Fibroblast of pulmonary artery (primary cell): ENCODE measurements at places on chromosomes 7 and 10.
A peak's percentile ranks its signal among the peaks of the same experiment; 100 is the strongest.

GRCh38 chr7:150855046-150855445, 2.7 kb downstream of the AOC1 start:
- no peak for DNase-seq

DNA sequence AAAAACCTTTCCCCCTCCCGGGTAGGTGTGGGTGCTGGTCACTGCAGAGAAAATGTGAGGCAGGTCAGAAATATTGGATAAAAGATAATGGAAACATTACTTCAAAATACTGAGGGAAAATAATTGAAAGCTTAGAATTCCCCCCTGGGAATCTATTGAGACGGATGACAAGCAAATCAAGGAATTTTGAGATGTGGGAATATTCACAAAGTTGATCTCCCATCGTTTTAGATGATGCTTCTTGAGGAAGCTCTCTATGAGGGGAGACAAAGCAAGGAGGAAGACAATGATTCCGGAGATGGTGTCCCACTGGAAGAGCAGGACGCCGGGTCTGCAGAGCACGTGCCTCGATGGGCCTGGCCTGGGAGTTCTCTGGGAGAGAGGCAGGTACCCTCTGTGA, 211.0 kb downstream of the WDR37 start:
- DNase-seq, result no peak

DNA sequence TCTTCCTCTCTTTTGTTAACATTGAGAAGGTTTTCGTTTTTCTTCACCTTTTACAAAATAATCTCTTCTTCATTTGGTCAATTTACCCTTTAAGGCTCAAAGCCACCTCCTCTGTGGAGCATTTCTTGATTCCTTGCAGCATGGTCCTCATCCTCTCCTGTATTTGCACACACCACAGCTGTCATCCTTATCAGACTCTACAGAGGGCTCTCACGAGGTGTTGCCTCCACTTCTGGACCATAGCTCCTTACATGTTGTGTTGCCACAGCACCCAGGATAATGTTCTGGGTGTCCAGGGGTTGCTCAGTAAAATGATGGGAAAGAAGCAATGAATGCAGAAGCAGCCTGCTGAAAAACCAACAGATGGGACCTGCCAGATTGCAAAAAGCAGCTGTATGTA, 192.8 kb downstream of the SH2D4B start:
- no peak for DNase-seq

DNA sequence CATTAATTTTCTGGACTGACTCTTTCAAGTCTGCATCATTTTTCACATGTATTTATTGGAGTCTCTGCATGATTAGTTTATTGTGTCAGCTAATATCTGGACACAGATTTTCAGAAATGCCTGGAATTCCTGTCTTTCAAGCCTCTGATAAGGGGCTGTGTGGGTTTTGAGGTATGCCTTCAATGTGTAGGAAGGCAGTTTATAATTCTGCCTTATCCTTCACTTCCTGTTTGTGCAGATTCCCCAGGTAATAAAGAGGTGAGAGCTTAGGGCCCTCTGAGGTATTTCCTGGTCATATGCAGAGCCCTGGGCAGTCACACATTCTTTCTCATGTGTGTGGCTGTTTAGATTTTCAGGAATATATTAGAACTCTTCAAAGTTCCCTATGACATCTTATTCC, 79.4 kb upstream of the PRKCQ start:
- DNase-seq, result no peak

GRCh38 chr10:66151346-66151745, 774.5 kb upstream of the LRRTM3 start:
- peak; percentile 0 for DNase-seq

DNA sequence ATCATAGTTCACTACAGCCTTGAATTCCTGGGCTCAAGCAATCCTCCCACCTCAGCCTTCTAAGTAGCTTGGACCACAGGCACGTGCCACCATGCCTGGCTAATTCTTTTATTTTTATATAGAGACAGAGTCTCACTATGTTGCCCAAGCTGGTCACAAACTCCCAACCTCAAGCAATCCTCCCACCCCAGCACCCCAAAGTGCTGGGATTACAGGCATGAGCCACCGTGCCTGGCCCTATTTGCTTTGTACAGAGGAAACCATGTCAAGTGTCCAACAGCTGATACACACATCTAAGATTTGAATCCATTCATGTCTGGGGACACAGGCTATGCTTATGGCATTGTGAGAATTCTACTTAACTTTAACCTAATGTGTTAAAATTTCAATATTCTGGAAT, 29.9 kb upstream of the MPP7 start:
- no peak for DNase-seq

DNA sequence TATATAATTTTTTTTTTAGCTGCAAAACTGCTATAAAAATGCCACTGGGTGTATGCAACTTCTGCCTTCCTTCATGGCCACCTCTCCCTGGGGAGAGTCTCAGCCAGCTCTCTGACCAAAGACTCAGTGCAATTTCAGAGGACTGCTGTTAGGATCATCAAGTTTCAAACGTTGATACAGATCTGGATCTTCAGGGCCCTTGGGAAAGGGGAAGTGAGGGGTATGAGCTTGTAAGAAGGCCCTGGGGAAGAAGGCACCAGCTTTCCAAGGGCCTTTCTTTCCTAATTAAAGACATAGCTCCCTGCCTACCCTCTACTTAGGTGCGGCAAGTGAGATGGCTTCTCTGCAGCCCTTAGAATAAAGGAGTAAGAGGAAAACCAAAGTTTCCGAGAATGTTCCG, 130.4 kb downstream of the CUL2 start:
- no peak for DNase-seq

DNA sequence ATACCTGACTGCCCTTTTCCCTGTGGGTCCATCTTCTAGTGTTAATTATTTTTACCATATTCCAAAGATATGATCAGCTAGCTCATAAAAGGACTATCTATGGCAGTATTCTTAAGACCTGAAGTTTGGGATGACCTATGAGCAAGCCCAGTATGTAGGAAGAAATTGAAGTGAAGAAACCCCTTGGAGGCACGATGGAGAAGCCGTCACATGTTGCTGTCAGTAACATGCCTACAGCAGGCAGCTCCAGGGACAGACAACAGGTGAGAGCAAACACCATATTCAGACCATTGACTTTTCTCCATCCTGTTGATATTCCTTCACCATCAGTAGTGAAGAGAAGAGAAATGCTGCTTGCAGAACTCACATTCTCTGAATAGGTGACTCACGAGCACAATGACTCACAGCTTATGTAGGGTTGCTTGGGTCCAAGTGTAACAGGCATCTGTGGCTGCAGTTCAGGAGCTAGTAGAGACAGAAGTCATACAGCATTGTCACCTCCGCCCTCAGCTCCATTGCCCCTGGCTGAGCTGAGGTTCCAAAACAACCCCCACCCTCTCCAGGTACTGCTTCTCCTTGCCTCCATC, 8.4 kb upstream of the LYZL2 start:
- peak; percentile 86 for DNase-seq

- no peak for DNase-seq
These were observed 38.3 kb downstream of the LRRC18 start for GRCh38 chr10:48901319-48901718.

GRCh38 chr7:24966802-24967201, 13.2 kb downstream of the OSBPL3 start:
- peak; percentile 34 for DNase-seq
